Caki2 (cell line): ENCODE measurements at places on chromosomes 6 and 20.
A peak's percentile ranks its signal among the peaks of the same experiment; 100 is the strongest.

DNA sequence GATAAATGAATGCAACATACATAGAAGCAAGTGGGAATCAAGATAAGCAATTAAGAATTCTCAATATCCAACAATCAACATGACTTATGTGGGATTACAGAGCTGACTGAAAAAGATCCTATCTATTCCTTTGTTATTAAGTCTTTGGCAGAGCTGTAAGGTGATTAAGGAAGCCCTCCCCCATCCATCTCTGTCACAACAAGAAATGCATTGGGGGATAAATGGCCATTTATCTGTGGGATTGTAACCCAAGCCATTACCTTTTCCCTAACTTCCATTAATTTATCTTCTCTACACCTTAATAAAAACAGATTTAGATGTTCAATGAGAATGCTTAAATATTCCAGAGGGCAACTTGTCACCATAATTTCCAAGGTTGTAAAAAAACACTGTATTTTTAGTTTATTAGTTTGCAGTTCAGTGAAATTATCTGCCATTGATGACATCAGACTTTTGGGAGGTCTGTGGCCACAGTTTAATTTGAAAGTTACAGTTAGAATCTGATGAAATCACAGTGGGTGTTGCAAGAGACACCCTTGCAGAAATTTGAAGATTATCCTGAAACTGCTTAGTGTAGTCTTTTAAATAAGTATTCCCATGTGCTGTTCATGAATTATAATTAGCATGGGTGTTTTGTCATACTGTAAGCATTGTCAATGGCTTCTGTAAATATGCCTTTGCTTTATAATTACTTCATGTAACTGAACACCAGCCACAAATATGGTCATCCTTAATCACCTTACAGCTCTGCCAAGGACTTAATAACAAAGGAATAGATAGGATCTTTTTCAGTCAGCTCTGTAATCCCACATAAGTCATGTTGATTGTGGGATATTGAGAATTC, 49.4 kb upstream of the FYN start:
- no peak for DNase-seq

DNA sequence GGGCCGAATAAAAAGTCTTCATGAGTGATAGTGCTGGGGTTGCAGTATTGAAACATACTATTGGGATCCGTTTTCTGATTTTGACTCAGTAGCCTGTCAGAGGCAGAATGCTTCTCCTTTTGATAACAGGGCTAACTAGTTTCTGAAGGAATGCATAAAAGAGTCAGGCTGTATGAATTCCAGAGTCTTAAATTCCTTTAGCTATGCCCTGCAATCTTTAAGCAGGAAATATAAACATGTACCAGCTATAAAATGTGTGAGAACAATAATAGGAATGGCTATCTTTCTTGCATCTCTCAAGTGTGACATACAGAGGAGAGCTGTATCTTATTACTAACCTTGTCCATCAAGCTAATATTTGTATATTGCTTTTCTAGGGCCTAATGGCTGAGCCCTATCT, 917.1 kb downstream of the KIF16B start:
- no peak for DNase-seq

- no peak for DNase-seq
Measured at GRCh38 chr6:112330879-112331265, 16.3 kb upstream of the RFPL4B start.

DNA sequence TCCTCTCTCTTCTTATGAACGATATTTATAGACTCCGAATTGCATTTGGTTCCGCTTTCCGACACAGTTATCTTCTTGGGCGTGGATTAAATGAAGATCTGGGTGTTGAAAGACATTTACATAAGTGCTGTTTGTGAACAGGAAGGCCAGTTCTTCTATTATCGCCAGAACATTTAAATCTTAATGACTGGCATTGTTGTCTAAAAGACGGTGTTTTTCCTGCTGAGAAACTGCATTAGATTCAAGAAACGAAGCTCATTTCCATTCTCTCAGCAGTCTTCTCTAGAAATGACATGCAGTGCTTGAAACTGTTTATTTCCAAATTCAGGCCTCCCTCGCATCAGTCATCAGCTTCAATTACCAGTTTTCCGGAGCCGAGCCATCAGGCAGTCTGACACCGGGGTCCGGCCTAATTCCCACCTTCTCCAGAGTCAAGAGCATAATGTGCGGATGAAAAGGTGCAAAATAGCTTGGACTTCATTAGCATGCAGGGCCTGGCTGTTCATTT, 16.0 kb downstream of the LINC00237 start:
- no peak for DNase-seq

GRCh38 chr6:164826831-164827468, 482.5 kb downstream of the C6orf118 start:
- peak; percentile 35 for DNase-seq

DNA sequence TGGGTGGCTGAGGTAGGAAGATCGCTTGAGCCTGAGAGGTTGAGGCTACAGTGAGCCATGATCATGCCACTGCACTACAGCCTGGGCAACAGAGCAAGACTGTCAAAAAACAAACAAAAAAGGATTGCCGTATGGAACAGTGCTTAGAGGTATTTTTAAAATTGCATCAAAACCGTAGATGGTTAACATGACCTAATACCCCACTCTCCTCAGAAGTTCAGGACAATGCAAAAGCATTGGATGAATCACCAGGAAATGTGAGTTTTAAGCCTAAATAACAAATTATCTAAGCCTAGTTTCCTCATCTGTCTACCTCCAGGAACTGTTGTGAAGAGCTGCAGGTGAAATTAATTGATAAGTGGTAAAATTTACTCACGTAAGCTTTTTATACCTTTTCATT, 123.8 kb upstream of the ID4 start:
- no peak for DNase-seq
